D721Med (cell line): ENCODE measurements at places on chromosomes 1 and 21.
A peak's percentile ranks its signal among the peaks of the same experiment; 100 is the strongest.

GRCh38 chr1:2126331-2127186, 68.0 kb downstream of the FAAP20 start:
- no peak for DNase-seq

- DNase-seq = no peak
Observed at GRCh38 chr1:217929213-217929885, 298.2 kb downstream of the SPATA17 start.

DNA sequence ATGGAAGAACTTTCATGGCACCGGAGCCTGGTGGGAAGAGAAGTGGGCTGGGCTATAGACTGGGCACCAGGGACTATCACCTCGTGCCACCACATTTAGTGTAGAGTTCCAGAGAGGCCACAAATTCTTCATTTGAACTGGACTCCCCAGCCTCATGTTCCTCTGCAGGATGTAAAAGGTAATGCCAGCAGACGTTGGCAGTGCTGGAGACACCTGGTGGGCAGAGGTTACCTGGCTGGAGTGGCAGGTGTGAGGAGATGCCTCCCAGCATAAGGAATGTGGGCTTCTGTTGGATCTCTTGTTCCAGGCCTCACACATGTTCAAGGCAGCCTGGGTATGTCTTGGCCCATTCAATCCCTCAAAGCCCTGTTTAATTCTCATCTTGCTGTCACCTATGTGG, 35.2 kb downstream of the TEX35 start:
- DNase-seq = no peak

- no peak for DNase-seq
Observed at GRCh38 chr21:31480228-31480627, 136.2 kb upstream of the TIAM1 start.

DNA sequence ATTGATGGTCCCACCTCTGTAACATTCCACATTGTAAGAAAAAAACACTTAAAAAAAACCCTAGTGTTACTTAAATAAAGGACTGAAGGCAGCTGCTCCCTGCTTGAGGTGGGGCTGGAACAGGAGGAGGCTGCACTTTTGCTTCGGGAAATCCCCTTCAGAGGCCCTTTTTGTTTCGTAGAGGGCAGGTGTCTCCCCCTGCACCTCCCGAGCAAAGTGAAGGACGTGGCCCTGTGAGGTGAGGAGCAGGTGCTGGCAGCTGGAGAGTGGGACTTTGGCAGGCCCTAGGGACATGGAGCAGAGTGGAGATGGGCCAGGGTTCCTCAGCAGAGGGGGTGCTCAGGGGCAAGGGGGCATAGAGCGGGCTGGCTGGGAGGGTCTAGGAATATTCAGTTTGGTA, 33.4 kb upstream of the WNT4 start:
- no peak for DNase-seq

DNA sequence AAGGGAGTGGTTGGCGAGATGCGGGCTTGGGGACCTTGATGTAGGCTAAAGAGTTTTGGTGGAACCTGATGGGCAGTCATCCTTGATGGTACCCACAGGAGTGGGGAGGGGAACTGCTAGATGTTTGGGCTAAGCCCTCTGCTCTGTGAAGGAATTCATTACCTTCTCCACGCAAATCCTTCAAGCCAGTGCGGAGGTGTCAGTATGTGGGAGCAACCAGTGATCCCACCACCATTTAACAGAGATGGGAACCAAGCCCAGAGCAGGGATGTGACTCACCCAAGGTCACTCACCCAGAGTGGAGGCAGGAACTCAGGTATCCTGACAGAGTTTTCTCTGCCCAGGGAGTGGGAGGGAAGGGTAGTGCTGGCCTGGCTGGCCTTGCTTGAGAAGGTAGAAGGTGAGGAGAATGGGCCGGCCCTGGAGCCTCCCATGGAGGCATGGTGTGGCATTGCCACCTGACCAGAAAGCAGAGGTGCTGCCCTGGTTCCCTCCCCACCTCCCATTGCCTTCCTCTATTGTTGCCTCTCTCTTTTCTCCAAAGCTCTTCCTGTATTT, 51.2 kb upstream of the STUM start:
- no peak for DNase-seq

- no peak for DNase-seq
Observed at GRCh38 chr1:27824411-27824810, 6.2 kb upstream of the PPP1R8 start.

- no peak for DNase-seq
Observed at GRCh38 chr1:77990629-77991204, 11.8 kb upstream of the FUBP1 start.

GRCh38 chr21:27545754-27546349, 579.0 kb upstream of the ADAMTS5 start:
- no peak for DNase-seq

- DNase-seq = no peak
Observed at GRCh38 chr1:184755226-184756065, 788 bp upstream of the EDEM3 start.

- DNase-seq = no peak
Observed at GRCh38 chr1:71657891-71658679, 577.2 kb upstream of the ZRANB2 start.

GRCh38 chr1:228289996-228290881, 82.4 kb downstream of the OBSCN start:
- DNase-seq = no peak

GRCh38 chr21:38817371-38818324, 11.9 kb downstream of the ETS2 start:
- no peak for DNase-seq

- no peak for DNase-seq
Observed at GRCh38 chr1:172833954-172834353, 175.1 kb downstream of the FASLG start.

DNA sequence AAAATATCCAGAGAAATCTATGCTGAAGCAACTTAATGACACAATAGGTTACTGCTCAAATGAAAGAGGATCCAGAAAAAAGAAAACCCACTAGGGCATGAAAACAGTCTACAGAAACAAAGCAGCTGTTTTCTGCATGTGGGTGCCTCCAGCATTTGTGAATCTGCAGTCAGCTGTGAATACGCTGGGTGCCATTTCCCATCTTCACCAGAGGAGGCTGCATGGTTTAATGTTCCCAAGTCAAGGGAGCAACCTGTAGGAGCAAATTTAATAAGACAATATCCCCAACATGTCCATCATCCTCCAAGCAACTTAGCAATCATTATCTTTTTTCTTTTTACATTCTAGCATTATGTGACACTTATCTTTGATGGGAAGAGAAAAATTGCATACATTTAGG, 396.6 kb downstream of the BRINP2 start:
- DNase-seq = no peak

DNA sequence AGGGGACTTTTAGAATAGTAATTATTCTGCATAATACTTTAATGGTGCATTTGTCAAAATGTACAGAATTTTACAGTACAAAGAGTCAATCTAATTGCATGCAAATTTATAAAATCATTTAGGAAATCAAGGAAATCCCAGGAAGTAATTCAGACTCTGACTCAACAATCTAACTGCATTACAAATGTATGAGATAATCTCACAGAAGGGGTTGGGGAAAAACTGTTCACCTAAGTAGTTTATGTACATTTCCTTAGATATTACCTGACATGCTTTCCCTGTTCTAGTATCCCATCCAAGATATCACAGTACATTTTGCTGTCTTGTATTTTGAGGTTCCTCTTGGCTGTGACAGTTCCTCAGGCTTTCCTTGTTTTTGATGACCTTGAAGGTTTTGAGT, 4.7 kb downstream of the CRB1 start:
- no peak for DNase-seq

DNA sequence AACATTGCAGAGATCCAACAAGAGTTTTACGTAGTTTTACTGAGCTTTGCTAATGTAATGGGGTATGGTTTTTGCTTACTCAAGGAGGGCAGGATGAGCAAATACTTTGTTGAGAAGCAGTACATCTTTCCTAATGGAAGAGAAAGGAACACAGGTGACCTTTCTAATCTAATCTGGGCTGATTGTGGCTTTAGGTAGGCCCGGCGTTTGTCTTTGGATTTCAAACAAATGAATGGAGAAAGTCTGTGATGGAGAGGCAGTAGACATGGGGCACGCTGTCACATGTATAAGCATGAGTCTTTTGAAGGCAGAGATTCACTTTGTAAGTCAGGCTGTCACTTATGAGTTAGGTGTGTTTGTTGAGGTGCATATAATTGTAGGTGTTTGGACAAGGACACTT, 1.7 kb downstream of the PLEKHM2 start:
- no peak for DNase-seq

GRCh38 chr1:51572365-51572764, 44.5 kb upstream of the OSBPL9 start:
- no peak for DNase-seq

DNA sequence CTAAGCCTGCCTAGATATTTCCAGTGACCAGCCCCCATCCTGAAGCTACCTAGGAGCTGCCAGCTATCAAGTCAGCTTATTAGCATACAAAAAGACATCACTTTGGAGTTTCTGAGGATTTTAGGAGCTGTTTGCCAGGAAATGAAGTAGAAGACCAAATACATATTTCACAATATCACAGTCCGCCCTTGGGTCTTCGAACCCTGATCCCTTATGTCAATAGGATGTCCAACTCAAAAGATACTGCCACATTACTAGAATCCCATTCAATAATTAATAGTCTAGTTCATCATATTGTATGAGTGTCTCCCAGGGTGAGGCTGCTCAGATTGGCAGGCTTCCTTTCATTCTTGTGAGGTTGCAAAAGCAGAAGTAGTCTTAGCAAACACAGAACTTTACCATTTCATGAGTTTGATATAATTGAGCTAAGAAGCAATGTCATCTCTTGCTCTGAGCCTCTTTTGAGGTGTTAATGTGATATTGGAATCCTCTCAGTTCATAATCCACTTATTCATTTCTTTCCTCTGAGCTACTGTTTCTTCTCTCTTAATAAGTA, 13.6 kb downstream of the IPO9 start:
- no peak for DNase-seq

DNA sequence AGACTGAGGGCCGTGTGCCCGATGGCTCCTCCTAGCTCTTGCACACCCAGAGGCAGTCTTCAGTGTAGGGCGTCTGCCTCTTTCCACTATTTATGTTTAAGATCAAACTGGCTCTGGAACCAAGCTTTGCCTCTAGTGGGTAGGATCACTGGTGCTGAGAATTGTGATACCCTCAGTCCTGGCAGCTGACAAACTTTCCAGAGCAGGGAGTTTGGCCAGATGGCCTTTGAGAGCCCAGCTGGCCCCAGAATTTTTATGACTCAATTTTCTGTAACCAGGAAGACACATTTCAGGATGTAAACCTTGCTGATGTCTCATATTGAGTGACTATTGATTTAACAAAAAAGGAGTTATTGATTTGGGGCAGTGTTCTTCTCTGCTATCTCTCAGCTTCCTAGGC, 6.7 kb downstream of the COQ8A start:
- DNase-seq = no peak

GRCh38 chr1:19651141-19651737, 7.1 kb downstream of the NBL1 start:
- peak; percentile 74 for DNase-seq
